Common myeloid progenitor, CD34-positive (primary cell): ENCODE measurements at places on chromosomes 13 and 19.

DNA sequence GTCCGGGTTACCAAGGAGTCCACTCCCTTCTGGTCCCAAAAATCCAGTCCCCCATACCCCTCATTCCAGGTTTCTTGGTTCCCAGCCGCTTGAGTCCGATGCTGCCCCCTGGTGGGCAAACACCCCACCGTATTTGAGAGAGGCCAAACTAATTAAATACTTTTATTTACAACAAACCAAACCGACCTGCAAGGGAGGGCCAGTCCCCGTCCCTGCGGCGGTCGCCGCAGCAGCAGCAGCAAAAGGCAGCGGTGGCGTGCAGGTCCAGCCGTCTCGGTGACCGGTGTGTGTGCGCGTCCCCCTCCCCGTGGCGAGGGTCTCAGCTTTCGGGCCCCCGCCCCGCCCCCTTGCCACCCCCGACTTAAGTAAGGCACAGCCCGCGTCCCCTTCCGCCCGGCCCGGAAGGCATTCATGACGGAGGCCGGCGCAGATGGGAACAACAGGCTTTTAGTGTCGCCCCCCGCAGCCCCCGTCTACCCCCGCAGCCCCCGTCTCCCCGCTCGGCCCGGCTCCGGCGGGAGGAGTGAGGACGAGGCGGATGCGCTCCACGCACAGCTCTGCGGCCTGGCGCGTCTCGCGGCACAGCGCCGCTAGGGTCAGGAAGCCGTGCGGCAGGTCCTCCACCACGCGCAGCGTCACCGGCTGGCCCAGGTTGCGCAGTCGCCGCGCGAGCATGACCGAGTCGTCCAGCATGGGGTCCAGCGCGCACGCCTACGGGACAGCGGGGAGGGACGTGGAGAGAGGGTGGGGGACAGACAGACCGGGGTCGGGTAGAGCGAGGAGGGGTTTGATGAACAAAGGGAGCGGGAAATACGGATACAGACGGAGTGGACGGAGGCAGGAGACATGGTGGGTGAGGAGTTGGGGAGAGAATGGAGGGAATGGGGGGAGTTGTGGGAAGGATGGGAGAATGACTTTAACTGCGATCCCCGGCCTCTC lies 11.5 kb upstream of the CNFN start:
- peak; percentile 81 for DNase-seq

DNA sequence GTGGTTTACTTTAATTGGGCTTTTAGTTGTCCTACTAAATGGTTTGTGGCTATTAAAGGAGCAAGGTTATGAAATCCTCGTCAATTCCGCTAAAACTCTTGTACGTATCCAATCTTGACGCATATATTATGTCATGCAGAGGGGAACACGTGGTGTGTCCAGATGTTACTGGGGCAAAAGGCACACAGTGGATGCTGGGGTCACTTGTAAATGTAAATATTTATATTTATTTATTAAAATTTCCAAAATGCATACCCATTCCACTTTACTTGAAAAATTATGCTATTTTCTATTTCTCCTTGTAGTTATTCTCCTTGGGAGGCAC lies 36.7 kb upstream of the SLC46A3 start:
- DNase-seq: no peak

- peak; percentile 78 for DNase-seq
Measured at GRCh38 chr13:35512271-35512920, 35.9 kb upstream of the MAB21L1 start.

DNA sequence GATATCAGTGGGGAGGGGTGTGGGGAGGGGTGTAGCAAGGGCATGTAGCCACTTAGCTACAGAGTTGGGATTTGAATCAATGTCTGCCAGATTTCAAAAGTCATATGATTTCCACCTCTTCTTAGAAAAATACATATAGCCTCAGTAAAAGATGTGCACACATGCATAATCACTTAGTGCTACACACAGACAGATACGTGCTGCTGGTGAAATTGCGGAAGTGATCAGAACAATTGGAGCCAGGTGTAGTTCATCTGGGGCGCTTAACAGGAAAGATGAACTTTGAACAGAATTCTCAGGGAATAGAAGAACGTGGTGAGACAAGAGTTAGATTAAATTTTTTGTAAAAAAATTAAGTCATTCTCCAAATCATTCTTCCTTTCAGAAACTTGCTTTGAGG lies 333.1 kb downstream of the KCNRG start:
- DNase-seq: no peak

GRCh38 chr13:110528911-110529310 lies 32.6 kb downstream of the RAB20 start:
- DNase-seq: no peak

- no peak for DNase-seq
Measured at GRCh38 chr13:40940841-40941240, 78.3 kb downstream of the ELF1 start.

DNA sequence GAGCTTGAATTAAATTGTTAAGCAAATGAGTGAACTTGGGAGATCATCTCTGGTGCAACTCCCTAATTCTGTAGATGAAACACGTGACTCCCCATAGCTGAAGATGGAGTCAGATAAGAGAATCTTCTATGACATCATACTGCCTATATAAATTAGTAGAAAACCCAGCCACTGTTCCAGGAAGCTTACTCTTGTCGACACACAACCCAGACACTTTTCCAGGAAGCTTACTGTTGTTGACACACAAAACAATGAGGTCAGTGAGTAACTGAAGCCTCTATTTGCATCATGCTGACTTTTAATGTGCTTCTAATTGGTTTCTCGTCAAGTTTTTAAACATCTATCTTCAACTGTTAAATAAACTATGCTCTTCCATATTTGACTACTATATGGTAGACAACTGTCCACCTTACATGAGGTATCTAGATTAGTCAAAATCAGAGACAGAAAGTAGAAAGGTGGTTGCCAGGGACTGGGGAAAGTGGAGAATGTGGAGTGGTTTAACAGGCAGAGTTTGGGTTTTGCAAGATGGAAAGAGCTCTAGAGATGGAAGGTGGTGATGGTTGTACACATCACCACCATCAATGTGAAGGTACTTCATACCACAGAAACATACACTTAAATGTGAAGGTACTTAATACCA lies 168.2 kb downstream of the FGF14 start:
- DNase-seq: no peak

DNA sequence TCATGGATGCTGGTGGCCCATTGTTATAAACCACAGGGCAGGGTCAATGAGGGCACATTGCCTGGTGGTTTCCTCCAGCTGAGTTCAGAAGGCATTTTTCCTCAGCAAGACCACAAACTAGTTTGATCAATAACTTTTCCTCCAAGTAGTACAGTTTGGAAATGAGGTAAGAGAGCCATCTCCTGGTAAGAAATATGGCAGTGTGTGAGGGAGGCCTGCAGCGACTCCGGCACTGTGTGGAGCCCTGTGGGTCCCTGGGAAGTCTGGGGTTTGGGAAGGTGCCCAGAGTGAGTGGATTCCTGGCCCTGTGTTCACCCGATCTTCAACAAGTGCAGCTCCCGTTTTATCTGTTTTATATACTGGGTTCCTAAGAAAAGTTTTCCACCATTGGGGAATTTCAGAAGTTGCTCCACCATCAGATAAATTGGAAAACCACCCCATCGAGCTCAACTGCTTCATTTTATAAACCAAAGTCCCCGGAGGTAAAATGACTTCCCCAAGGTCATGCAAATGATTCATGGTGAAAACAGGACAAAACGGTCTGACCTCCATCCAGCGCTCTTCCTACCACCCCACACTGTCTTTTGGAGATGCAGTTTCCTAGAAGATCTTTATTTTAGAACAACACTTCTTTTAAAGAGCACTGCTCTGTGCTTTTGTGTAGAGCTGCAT lies 148.4 kb downstream of the KATNAL1 start:
- no peak for DNase-seq

GRCh38 chr13:19791953-19792537 lies 9.3 kb upstream of the PSPC1 start:
- DNase-seq: no peak

DNA sequence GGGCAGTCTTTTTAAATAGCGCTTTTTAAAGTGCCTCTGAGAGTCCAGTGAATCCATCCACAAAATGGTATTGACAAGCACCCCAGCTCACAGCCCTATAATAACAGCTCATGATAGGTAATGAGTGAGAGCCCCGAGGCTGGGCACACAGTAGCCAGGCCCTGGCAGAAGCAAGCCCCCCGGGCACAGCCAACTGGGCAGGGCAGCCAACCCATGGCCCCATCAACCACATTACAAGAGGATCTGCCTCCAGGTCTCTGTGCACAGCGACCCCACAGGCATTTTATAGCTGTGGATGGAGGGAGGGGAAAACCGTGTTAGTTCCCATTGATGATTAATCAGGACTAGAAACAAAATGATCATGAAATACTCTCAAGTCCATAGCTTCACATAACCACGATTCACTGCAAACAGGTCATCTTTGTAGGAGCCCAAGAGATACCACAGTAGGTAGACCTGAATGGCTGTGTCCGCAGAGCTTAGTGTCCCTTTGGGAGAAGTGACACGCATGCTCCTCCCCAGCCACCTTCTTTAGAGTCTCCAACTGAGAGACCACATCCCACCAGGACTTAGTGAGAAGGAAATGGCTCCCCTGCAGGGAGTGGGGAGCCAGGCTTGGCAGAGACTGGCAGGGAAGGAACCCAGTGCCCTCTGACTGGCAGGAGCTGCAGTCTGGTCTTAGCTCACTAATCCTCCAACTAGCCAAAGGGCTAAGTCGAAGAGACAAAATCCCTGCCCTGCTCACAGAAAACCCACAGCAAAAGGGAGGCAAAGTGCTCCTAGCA lies 4.3 kb upstream of the VSTM2B start:
- no peak for DNase-seq

DNA sequence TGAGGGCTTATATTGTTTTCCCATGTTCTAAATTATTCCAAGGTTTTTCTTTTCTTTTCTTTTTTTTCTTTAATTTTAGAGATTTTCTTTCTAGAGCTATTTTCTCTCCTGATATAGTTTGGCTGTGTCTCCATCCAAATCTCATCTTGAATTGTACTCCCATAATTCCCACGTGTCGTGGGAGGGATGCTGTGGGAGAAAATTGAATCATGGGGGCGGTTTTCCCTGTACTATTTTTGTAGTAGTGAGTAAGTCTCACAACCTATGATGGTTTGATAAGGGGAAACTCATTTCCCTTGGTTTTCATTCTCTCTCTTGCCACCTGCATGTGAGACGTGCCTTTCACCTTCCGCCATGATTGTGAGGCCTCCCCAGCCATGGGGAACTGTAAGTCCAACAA lies 1906.4 kb upstream of the PRR20A start:
- no peak for DNase-seq

- DNase-seq: no peak
Measured at GRCh38 chr19:41174297-41174928, 18.6 kb upstream of the CYP2S1 start.

DNA sequence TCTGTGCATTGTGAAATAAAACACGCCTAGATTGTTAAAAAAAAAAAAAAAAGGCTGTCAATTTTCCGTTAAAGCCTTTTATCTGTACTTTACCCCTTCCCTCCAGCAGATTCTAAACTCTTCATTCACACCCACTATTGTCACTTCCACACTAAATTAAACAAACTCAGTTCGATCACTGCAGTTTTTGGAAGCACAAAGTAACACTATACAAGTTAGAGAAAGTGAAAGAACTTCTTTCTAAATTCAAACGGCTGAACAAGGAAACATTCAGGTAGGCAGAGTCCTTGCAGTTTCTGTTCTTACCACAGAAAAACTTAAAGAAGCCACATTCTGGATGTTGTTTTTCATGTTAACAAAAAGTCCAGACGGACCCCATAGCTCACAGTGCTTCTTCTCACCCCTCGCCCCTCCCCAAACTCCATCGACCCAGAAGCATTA lies 27.5 kb upstream of the UBE2L5 start:
- DNase-seq: peak; percentile 54

GRCh38 chr19:46954993-46955812 lies 64.4 kb upstream of the NPAS1 start:
- DNase-seq: peak; percentile 91

- peak; percentile 97 for DNase-seq
Measured at GRCh38 chr19:9796113-9796773, 22.6 kb downstream of the FBXL12 start.

DNA sequence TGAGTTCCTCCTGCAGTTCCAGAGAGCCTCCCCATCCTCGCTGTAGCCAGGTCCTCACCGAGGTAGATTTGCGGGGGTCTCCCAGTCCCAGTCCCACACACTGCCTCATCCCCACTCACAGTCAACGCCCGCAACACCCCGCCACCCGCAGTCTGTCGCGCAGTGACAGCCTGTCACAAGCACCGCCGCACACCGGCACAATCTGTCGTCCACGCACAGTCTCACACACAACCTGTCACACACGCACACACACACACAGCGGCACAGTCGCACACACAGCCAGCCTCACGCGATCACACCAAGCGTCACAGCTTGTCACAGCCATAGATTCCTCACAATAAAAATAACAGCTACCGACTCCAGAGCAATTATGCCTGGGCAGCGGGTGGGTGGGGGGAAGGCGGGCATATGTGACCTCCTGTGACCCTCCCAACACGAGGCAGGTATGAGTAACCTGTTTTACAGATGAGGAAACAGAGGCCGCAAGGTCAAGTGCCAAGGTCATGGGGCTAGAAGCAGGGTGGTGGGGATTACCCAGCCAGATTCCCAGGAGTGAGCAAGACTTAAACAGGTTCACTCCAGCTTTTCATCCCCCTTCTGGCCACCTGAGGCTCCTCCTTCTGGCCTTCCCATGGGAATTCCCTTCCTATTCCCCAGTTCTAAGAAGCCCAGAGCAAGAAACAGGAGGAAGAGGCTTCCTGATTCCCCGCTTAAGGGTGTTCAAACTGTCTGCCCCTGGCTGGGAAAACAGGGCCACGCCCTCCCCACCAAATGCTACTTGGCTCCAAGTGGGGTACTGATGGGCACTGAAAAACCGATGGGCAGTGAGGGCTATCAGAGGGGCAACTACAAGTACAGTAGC lies 13.9 kb downstream of the NFIX start:
- DNase-seq: no peak

DNA sequence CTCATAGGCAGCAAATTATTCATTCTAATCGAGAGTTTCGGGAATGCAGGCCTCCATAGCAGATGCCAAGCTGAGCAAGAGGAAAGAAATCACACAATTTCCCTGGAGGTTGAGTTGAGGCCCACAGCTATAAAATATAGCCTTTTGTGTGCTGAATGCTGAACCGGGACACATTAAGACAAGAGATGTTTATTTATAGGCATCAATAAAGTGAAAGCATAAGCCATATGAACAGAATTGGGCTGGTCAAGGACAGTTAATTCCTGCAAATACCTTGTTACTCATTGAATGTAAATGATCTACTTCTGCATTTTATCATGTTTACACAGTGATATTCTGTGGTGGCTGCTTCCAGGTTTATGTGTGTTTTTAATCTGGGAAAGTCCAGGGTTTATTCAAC lies 461.7 kb downstream of the KLF12 start:
- no peak for DNase-seq

GRCh38 chr13:27559719-27560118 lies 60.6 kb downstream of the LNX2 start:
- DNase-seq: peak; percentile 2

GRCh38 chr19:39319892-39320248 lies 793 bp downstream of the LRFN1 start:
- DNase-seq: no peak

DNA sequence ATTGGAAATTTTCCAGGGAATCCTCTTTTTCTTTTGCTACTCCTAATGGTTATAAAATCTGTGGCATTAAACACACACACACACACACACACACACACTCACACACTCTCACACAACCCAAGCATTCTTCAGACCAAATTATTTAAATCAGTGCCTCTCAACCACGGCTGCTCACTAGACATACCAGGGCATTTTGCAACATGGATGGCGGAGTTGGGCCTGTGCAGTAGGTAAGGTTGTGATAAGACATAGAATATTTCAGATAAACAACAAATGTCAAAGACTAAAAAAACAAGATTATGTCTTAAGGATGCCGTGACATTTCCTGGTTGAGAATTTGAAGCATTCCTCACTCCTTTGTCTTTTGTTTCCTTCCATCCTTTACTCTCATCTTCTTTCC lies 443.1 kb downstream of the MYO16 start:
- no peak for DNase-seq
